ENCODE measurements at places on chromosomes 7 and 10.
A peak's percentile ranks its signal among the peaks of the same experiment; 100 is the strongest.

GRCh38 chr10:129415215-129416140 is 51.6 kb upstream of the MGMT start:
- DNase-seq = no peak

DNA sequence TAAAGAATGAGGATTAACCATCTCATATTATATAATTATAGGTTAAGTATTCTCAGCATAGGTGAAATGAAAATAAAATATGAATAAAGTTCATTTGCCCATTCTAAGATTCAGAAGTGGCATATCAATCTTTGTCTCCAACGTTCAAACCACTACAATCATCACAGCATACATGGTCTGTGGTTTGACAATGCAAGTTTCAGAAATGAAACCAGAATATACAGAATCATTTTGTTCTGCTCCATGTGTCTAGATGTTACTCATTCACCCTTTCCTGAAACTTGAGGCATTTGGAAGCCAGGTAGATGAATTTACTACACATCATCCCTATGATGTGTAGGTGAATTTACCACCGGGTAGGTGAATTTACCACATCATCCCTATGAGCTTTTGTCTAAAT is 44.5 kb upstream of the PPP1R3A start:
- DNase-seq = no peak

- no peak for DNase-seq
These were observed 199.4 kb downstream of the STK31 start for GRCh38 chr7:23909426-23909825.

GRCh38 chr10:126593968-126594701 is 76.4 kb downstream of the C10orf90 start:
- no peak for DNase-seq

DNA sequence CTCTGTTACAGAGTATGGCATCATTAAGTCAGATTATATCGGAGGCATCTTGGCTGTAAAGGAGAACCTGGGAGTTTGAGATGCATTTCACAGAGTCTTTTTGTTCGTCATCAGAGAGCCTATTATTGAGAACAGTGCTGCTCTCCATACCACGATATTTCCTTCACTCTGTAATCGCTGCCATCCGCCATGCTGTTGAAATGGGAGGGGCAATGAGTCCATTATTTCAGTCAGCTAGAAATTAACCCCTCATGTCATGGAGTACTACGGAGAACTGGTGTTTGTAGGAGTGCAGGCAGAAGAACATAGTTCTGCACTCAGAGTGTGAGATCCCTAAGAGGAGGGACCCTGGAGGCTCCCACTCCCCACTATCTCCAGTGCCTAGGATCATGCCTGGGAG is 59.2 kb downstream of the SLC16A12 start:
- no peak for DNase-seq

GRCh38 chr10:124156524-124157260 is 63.3 kb upstream of the CHST15 start:
- DNase-seq = no peak

GRCh38 chr7:118280319-118281012 is 56.0 kb downstream of the ANKRD7 start:
- DNase-seq = no peak

GRCh38 chr10:130481076-130481930 is 345.1 kb downstream of the GLRX3 start:
- no peak for DNase-seq

GRCh38 chr10:19811540-19811939 is 4.7 kb upstream of the PLXDC2 start:
- DNase-seq = no peak

DNA sequence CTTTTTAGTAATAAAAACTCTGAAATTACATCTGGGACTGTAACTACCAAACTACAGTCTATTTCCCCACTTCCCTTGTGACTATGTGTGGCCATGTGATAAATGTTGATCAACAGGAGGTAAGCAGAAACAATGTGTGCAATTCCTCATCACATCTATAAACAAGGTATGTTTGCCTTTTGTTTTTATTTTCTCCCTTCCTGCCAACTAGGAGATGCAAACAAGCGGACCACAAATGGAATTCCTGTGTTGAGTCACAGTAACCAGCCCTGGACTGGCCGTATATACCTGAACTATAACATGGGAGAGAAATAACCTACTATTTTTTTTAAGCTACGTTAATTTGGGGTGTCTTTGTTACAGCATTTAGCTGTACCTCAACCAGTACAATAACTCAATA is 52.5 kb downstream of the SCRN1 start:
- DNase-seq = no peak

GRCh38 chr7:39847227-39847626 is 102.8 kb upstream of the CDK13 start:
- no peak for DNase-seq

GRCh38 chr7:129515381-129515780 is 13.1 kb downstream of the SMKR1 start:
- no peak for DNase-seq

DNA sequence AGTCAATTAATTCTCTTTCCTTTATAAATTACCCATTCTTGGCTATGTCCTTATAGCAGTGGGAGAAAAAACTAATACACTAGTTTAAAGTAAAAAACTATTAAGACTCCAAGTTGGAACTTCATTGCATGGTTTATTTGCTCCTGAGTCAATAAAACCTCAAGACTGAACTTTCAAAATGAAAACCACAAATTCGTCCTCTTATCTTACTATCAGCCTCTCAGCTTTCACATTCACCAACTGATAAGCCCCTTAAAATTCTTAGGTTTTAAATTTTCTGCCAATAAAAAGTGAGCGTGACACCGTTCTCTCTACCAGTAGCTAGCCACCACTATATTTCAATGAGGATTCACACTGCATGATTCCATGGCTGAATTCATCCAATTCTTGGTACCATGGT is 346.4 kb upstream of the NPSR1 start:
- no peak for DNase-seq

- DNase-seq = no peak
These were observed 165.8 kb upstream of the ADCY1 start for GRCh38 chr7:45408409-45408737.

DNA sequence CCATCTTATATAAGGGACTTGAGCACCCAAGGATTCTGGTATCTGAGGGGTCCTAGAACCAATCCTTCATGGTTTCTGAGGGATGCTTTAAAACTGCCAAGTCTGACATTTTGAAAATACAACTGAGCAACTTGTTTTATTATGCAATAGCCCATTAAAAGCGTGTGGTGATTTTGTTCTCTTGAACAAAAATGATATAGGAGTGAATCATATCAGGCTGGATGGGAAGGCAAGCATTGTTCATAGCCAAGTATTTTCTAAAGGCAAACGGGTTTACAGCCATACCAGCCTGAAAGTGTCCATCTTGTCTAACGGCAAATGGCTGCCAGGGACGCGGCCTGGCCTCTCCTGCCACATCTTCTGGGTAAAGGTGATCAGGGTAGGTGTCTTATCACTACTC is 23.4 kb downstream of the RPP38 start:
- no peak for DNase-seq

GRCh38 chr7:28108747-28109146 is 71.8 kb downstream of the JAZF1 start:
- no peak for DNase-seq

DNA sequence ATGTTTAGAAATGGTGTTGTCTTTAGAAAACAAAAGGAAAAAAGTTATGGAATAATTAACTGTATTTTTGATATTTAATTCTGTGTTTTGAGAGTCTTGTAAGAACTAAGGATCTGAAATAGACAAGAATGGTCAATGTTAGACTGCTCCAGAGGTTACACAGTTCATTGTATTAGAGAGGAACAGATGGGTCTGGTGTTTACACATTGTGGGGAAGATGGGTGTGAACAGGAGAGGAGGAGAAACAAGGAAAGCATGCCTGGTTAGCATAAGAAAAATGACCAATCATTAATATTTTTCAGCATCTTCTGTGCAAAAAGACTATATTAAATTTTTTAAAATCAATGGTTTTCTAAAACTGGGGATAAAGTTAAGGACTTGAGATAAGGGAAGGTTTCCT is 11.9 kb downstream of the MEOX2 start:
- no peak for DNase-seq

- no peak for DNase-seq
These were observed 14.7 kb downstream of the AQP1 start for GRCh38 chr7:30926313-30926712.

GRCh38 chr7:23106057-23106822 is 655 bp downstream of the KLHL7 start:
- peak; percentile 40 for DNase-seq

DNA sequence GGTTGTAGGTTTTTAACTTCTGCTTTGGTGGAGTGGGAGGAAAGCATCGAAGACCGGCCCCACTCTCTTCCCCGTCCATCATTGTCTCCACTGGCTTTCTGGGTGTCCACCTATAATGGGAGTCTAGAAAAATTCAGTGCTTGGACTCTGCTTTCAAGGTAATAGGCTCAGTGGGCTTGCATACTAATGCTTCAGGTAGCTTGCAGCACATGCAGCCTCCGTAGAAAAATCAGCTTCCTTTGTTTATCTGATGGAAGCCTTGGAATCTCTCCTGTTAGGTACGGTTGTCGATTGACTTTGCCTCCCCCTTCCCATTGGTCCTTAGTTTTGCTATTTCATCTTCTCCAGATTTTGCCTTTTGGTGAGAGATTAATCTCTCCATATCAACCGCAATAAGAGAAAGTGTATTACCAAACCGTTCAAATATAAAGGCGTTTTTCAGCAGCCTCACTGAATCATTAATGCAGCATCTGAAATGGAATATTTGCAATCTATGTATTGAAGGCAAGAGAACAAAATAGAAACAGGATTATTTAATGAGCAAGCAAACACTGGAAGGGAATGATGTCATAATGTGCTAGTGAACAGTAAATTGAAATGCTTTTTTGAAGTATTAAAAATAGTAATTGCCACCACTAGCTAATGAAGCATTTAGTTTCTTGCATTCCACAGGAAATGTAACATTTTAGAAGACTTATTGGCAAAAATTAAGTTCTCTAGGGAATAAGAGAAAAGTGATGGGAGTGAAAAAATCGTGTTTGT is 944 bp downstream of the AVL9 start:
- DNase-seq = no peak

GRCh38 chr10:93211991-93212390 is 138.3 kb downstream of the CYP26A1 start:
- no peak for DNase-seq

GRCh38 chr10:112182784-112183328 is 709 bp downstream of the GPAM start:
- DNase-seq = peak; percentile 6

DNA sequence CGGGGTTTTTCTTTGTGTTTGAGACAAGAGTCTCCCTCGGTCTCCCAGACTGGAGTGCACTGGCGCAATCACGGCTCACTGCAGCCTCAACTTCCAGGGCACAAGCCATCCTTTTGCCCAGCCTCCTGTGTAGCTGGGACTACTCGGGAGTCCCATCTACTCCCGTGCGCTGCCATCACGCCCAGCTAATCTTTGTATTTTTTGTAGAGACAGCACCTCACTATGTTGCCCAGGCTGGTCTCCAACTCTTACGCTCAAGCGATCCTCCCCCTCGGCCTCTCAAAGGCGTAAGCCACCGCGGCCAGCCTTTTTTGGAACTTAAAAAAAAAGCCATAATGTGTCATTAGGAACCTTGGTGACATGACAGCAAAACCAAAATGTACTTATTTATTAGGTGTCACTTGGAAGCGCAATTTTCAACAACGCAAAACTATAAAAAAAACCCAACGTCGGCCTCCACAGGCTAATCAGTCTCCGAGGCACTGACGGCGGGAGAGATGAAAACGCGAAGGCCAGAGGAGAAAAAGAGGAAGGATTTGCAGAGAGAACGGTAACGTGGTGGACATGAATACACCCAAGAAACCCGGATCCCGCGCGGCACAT is 911 bp upstream of the HNRNPH3 start:
- no peak for DNase-seq

DNA sequence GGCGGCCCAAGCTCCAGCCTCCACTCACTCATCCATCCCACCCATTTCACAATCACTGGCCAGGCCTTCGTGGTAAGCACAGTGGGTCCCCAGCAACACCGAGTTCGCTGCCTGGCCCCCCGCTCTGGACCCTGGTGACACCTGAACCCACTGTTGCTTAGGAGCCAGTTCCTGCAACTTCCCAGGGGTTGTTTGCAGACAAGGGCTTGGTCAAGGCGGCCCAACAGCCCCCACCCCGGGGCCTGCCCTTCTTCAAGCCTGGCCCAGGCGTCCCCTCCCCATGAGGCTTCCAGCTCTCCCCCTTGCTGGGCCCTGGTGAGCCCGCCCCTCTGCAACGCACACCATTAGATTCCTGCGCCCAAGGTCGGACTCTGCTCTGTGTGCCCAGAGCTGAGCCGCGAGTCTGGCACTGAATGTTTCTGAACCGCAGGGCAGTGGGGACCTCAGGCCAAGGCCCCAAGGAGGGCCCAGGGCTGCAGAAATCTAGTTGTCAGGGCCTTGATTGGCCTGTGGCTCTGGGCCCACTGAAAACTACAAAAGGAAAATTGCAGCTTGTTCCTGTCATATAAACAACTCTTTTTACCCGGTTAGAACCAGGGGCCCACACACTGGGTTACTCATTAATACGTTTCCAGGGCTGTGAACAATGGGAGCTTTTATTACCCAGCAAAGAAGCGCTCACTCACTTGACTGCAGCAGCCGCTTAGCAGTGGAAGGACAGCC is 2.1 kb upstream of the COX19 start:
- DNase-seq = peak; percentile 66

DNA sequence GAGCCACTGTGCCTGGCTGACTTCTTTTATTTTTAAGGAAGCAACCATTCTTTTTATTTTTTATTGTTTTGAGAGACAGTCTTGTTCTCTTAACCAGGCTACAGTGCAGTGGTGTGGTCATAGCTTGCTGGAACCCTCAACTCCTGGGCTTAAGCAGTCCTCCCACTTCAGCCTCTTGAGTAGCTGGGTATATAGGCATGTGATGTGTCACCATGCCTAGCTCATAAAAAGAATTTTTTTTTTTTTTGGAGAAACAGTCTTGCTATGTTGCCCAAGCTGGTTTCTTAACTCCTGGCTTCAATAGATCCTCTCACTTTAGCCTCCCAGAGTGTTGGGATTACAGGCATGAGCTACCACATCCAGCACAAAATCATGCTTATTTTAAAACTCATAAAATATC is 5.8 kb downstream of the MCU start:
- DNase-seq = no peak

DNA sequence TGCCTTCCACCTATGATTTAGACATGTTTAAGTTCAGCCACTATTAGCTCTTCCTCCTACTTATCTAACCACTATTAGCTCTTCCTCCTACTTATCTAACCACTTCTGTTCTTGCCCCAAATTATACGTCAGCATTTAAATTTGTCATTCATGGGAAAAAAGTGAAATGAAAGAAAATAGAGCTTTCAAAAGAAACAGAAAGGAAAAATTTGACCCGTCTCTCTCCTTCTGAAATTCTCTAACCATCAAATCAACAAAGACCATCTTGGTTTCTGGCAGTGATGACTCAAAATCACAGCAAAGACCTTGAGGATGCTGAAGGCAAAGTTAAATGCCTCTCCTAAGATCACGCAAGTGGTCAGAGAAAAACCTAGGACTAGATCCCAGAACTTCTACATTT is 2.6 kb downstream of the LIPA start:
- DNase-seq = peak; percentile 37

- DNase-seq = no peak
These were observed 24.0 kb downstream of the COBL start for GRCh38 chr7:51292596-51292995.

All from GM13977 (cell line).